ENCODE measurements at places on chromosomes 3 and 15.

GRCh38 chr3:132553826-132554225 lies 43.2 kb upstream of the ACKR4 start:
- DNase-seq = no peak

DNA sequence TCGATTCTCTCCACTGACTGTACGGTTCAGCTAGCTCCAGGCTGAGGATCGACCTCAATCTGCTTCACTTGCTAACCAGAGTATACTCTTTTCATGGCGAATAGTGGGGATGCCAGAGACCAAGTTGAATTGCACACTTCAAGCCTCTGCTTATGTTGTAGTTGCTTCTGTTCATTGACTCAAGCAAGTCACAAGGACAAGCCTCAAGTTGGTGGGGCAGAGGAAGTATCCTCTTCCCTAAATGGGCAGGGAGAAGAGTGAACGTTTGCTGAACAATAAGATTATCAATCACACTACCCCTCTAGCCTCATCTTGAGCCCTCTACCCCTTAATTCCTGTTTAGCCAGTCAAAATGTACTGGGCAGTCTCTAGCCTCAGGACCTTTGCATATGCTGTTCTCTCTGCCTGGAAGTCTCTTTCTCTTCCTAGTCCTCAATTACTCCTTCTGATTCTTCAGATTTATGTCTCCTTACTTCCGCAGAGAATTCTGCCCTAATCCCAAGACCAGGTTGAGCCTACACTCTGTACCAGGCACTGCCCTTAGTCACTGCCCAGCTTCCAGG lies 390.4 kb upstream of the PROK2 start:
- no peak for DNase-seq

- DNase-seq = no peak
These were observed 185.2 kb downstream of the RPLP1 start for GRCh38 chr15:69637818-69638217.

DNA sequence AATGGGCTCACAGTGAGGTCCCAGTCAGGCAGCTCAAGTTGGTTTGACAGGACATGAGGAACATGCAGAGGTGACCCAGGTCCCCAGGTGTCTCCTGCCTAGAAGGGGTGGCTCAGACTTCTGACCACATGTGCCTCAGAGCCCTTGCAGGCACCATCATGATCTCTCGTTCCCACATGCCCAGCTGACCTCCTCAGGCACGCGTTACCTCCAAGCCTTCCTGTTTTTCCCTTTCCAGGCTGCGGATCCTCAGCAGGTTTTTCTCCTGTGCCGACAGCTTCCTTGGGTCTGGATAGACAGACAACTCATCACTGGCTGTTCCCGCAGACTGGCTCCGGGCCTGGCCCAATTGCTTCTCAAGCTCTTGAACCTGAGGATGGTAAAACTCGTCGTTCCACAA lies 30.4 kb downstream of the CCDC13 start:
- DNase-seq = no peak

GRCh38 chr3:126015075-126015474 lies 46.1 kb downstream of the ROPN1B start:
- DNase-seq = no peak

DNA sequence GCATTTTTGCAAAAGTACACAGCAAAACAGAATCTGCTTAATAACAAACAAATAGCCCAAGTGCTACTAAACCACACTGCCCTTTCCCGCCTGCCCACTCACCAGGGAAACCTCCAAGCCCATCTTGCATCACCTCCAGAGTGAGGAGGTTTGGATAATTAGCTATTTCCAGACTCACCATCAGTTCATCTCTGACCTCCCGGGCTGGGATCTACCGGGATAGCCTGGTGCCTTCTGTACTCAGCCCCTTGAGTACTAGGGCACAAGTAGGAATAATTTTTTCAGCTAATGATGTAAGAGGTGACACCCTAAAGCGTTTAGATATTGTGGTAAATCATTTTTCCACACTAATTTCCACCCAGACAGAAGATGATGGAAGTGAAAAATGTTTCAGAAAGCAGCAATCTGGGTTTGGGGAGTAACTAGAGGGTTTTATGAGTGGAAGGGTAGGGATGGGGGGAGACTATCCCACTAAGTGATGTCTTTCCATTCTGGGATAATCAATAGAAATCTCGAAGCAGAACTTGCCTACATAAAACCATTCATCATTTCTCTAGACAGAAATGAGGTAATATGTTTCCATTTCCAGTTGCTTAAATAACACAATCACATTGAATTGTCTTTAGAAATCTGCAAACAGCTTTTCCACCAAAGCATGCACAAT lies 40.9 kb downstream of the TAFA4 start:
- no peak for DNase-seq

- DNase-seq = no peak
These were observed 12.1 kb downstream of the DLEC1 start for GRCh38 chr3:38051131-38051530.

DNA sequence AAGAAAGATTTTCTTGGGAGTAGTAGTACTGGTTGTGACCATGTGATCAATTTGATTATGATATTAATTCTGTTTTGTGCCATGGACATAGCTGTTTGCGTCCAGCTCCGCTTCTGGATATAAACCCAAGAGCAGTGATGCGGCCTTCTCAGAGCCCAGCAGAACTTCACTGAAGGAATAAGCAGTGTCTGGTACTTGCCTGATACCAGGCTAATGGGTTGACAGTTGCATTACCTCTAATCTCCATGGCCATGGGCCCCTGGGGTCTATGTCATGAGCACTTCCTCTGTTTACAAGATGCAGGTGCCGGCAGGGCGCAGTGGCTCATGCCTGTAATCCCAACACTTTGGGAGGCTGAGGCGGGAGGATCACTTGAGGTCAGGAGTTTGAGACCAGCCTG lies 36.3 kb upstream of the RAB6B start:
- no peak for DNase-seq
